A172 (cell line): ENCODE measurements at places on chromosomes 5 and 9. TPM values are rescaled to one million over a fixed set of nuclear protein-coding genes. Genes with fewer than 3 reads are reported as not detected.

- no peak for DNase-seq
Measured at GRCh38 chr9:33628865-33629410, 104.9 kb downstream of the ANKRD18B start.

DNA sequence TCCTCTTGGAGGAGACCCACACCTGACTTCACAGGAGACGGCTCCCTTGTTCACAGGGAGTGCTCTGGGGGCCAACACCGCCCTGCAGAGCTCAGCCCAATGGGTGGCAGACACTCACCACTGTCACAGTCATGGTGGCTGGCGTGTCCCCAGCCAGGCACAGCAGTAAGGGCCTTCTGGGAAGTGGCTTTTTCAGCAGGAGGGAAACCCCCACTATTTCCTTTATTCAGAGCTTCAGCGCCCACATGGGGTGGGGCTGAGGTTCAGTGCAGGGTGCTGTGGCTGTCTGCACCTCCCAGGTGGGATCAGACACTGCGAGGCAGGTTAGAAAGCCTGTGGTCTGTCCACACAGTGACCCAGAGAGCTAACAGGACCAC, 3.6 kb upstream of the SNAPC4 start:
- DNase-seq, result no peak

DNA sequence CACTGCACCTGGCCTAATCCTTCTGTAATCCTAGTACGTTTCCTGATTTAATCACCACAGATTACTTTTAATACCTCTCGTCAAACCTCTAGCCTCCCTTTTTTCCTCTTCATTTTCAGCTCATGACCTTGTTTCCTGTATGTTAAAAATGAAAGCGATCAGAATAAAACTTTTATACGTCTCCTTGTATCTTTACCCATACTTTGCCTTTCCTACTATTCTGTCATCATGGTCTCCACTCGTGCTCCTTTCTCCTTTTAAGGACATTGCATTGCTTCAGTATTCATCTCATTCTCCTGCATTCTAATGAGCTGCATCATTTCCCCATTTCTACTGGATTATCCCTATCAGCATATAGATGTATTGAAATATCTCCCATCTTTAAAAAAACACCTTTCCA, 8.5 kb downstream of the CDC42SE2 start:
- DNase-seq, result no peak

GRCh38 chr5:131769961-131770360, 26.9 kb downstream of the FNIP1 start:
- no peak for DNase-seq

- DNase-seq, result no peak
Measured at GRCh38 chr9:95071450-95071849, 246.1 kb downstream of the FANCC start.

The TMEFF1 gene
- total RNA-seq, result 8.6 and 16.3 TPM in 2 replicates

The CEP72 gene
- total RNA-seq, result 4.6 and 14.8 TPM in 2 replicates

DNA sequence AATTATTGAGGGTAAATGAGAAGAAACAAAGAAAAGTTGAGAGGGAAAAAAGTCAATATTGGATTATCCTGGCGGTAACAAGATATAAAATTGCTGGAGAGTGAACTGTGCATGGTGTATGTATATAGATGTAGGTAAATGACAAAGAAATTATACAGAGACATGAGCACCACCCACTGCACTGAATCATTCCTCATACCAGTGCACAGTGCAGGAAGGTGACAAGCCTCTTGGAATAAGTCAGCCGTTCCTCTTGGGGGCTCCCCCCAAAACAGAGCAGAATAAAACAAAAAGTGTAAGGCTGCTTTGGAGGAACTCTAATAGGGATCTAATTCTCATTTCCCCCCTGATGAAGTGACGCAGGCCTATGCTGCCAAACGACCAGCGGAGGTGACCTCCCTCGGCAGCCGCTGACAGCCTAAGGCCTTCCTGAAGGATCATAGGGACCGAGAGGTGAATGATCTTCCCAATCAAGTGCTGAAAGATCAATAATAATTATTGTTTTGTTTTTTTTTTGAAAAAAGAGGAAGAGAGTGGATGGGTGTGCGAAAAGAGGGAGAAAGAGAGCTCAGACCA, 245.0 kb downstream of the PSAT1 start:
- no peak for DNase-seq

The FASTKD3 gene
- 17.9 and 23.7 TPM in 2 replicates for total RNA-seq

DNA sequence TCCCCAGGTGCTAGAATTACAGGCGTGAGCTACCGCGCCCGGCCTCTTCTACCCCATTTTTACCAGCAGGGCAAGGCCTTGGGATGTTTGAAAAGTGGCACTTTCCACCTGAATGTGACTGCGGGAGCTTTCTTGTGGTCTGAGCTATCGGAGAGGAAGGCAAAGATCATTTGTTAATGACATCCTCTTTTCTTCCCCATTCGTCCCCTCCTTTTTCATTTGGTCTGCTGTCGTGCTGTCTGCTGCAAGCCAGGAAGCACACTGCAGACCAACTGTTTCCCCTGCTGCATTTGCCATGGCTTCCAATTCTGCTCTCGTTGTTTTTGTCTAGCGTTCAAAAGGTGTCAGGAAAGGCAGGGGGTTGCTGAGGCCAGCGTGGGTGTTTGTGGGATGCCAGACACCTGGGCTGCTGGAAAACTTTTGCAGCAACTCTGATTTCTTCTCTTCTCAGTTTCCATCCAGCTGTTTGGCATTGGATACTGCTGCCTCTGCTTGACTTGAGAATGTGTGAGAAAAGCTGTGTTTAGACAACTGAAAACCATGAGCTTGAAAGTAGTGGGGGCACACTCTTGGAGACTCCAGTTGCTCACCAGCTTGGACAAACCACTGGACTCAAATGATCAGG, 196.4 kb upstream of the MSX2 start:
- DNase-seq, result no peak

The SEMA6A gene
- total RNA-seq, result 0.57 and 1.5 TPM in 2 replicates

GRCh38 chr5:112930082-112930344, 8.0 kb upstream of the REEP5 start:
- DNase-seq, result no peak

DNA sequence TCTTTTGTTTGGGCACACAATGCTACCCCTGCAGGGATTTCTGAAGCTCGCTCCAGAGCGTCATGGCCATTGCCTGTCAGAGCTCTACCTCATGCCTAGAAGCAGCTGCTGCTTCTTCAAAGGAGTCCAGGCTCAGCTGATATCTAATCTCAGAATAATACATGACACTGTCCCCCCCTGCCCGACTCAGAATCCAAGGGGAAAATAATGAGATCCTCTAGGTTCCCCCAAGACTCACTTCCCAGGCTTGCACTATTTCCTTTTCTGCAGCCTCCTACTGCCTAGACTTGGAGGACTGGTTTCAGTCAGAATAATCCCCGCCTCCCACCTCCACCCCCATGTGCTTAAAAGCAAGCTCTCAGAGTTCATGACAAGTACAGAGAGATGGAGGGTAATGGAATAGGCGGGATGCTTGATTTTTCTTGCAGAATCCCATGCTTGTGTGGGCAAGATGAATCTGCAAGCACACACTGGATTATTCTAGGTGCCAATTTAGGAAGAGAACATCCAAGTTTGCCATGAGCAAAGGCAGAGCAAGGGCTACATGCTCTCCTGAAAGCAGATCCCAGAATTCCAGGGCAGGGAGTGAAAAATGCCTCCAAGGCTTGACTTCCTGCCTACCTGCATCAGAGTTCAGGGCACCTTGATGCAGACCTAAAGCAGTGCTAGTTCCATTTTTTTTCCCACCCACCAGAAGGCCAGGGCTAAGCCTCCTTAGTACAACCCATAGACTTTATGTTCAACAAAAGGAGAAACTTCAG, 97.4 kb upstream of the IFNK start:
- no peak for DNase-seq

The TMEM267 gene
- total RNA-seq, result 19.1 and 21.7 TPM in 2 replicates

The CEL gene
- 0.77 and 1.0 TPM in 2 replicates for total RNA-seq

DNA sequence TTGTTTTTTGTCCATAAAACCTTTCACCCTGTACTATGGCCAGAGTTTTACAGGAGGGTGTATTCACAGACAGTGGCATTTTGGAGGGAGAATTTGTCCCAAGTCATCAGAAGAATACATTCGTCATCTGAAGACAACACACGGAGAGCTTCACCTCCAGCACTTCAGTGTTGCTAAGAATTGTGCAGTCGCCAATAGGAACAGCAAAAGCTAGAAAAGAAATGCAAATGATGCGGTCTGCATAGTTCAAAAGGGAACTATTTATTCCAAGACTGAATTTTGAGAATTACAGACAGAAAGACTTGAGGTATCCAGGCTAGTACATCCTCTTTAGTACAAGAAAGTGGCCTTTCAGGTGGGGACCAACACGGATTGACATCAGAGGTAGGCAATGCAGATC, 399.2 kb upstream of the KIF2A start:
- DNase-seq, result no peak

DNA sequence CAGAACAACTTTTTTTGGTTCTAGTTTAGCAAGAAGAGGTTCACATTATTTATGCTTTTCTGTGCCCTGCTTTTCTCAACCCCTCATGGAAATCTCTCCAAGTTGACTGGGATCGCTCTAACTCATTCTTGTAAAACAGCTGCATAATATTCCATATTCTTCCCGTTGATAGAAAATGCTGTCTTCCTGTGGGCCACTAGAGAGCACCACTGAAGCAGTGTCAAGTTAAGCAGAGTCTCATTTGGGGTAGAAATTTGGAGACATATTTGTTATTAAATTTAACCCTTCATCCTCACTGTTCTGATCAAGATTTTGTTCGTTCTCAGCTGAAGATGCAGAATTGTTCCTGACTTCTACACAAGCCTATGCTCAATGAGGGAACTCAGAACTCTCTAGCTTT, 140.1 kb downstream of the CEMIP2 start:
- DNase-seq, result no peak
